ENCODE measurements at places on chromosomes 3 and 15.
A peak's percentile ranks its signal among the peaks of the same experiment; 100 is the strongest.

- DNase-seq, result no peak
These were observed 88.3 kb upstream of the ACP3 start for GRCh38 chr3:132228923-132229322.

- no peak for DNase-seq
These were observed 178.6 kb downstream of the KCNAB1 start for GRCh38 chr3:156298938-156299337.

DNA sequence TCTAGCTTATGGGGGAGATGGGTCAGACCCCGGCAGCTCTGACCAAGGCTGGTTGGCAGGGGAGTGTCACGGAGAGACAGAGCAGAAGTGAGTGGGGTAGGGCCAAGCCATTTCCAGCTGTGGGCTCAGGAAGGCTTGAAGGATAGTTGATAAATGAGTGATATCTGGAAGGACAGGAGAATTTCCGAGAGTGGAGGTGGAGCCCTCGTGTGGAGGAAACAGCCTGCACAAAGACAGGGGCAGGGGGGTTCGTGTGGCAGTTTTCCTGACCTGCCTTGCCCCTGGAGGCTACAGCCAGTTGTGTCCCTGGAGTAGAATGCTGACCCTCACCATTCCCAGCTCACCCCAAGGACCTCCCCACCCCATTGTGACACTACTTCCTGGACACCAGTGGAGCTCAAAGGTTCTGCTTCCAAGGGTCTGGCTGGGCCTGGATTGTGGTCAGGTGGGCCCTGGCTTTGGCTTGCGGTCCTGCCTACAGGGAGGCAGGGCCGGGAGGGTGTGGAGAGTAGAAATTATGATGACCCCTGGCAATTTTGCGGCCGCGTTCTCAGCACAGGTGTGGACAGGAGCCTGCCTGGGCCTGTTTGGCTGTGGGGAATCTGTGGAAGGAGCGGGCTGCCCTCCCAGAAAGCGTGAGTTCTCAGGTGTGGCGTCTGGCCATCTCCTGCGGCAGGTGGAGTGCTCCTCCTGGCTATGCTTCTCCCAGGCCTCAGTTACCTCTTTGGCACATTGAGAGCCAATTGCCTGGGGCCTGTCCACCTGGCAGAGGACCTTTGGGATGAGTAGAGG lies at the start of gene SLC22A14:
Gene SLC22A14 (plus strand): TSS at position 400 of the 792 bp plus-strand sequence. CDS start 23,733 bp downstream, outside the sequence.
- no peak for DNase-seq

- DNase-seq, result no peak
These were observed 30.3 kb downstream of the ABHD2 start for GRCh38 chr15:89118481-89118989.

DNA sequence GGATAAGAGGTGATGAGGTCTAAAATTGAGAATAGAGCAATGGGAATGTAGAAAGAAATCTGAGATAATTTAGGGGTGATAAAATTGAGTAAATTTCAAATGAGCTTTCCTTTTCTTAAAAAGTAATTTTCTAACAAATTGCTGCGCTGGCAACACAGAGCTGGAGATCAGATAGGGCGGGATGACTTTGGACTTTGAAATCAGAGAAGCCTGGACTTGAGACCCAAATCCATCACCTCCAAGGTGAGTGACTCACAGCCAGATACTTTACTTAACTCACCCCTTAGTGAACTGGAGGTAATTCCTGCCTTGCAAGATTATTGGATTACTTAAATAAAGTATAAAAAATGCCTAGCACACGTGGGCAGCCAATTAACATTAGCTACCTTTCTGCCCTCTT lies 80.8 kb downstream of the P2RY1 start:
- no peak for DNase-seq

- DNase-seq, result no peak
These were observed 350.1 kb upstream of the ADAMTS9 start for GRCh38 chr3:65037861-65038260.

DNA sequence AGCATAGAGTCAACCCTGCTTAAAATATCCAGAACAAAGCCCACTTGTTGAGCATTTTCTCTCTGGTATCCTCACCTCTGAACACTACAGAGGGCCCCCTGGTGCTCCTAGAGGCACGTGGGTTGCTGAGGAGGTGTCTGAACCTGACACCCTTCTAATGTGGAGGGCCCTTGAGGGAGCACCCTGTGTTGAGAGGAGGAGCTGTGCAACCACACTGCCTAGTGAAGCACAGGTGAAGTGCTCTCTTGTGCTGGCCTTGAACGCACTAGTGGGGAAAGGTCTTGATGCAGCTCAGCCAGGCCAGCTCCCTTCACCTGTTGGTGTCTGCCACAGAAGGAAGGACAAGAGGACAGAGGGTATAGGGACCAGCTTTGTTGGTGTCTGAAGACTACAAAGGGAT lies 51.9 kb downstream of the CCK start:
- DNase-seq, result no peak

GRCh38 chr3:137772214-137772955 lies 8.3 kb downstream of the SOX14 start:
- DNase-seq, result no peak

DNA sequence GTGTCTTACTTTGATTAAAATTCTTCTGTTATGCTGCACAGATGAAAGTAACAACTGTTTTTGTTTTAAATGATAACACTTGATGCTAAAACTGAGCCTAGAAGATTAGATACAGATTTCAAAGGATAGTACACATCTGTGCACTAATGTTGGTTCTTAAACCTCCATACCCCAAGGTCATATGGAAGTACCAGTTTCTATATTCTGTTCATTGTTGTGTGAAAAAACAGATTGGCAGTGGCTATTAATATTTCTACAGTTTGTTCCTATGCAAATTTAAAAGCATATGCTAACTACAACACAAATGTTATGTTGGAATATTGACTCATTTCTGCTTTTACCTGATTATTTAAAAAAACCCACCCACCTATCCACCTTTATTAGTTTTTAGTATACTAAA lies 32.0 kb upstream of the GBE1 start:
- no peak for DNase-seq

DNA sequence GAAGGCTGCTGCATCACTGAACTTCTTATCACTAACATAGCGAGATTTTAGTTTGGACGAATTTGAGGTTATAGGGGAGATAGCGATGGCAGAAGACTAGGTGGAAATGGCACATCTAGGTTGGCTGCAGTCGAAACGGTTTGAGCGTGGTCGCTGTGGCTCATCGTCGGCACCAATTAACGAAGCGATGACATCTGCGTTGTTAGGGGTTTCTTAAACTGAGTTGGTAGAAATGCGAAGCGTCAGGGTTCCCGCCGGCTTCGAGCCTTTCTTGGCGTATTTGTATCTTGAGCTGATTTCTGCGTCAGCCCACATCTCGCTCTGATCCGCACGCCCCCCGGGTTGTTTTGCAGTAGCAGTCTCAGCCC lies 319 bp downstream of the LNP1 start:
- peak; percentile 32 for DNase-seq

GRCh38 chr3:75049533-75049932 lies 435.1 kb upstream of the CNTN3 start:
- DNase-seq, result no peak

GRCh38 chr3:12425850-12426579 lies 58.3 kb upstream of the TSEN2 start:
- no peak for DNase-seq

GRCh38 chr15:40770147-40770721 lies 454 bp downstream of the C15orf62 start:
- no peak for DNase-seq

- DNase-seq, result no peak
These were observed 3.0 kb downstream of the ITIH4 start for GRCh38 chr3:52827441-52827840.

All from fibroblast of gingiva (primary cell).